NCI-H187 (cell line): ENCODE measurements at places on chromosomes 13 and 19.

DNA sequence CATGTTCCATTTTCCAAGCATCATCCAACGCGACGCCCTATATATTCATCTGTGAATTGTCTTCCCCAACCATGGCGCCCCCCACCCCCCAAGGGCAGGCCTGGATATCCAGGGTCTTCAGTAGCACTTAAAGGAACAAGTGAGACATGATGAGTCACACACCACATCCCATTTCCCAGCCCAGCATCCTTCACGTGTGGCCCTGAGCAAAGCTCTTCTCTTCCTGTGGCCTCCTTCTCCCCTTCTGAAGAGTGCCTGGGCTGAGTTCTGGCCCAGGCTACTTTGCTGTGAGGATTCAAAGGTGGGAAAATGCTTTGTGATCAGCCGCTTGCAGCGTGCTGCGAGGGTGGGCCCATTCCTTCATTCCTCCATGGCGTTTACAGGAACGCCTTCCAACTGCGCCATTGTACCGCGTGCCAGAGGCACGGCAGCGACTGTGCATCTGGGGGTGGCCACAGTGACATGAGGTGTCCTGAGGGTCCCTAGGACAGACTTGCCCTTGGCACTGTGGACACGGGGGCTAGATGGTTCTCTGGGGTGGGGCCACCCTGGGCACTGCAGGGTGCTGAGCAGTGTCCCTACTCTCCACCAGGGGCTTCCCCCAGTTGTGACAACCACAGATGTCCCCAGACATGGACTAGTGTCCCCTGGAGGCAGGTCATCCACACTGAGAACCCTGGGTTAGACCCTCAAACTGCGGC, 11.7 kb downstream of the PLIN4 start:
- no peak for DNase-seq

GRCh38 chr19:801030-801860, 4.0 kb downstream of the PTBP1 start:
- DNase-seq = no peak

DNA sequence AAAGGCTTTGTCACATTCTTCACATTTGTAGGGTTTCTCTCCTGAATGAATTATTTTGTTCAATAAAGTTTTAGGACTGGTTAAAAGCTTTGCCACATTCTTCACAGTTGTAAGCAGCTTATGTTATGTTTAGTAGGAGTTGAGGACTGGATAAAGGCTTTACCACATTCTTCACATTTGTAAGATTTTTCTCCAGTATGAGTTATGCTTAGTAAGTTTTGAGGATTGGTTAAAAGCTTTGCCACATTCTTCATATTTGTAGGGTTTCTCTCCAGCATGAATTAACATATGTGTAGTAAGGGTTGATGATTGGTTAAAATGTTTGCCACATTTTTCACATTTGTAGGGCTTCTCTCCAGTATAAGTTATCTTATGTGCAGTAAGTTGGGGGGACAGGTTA, 79.9 kb downstream of the ZNF431 start:
- no peak for DNase-seq

- no peak for DNase-seq
These were observed 31.4 kb downstream of the DNAJC3 start for GRCh38 chr13:95708391-95708774.

- no peak for DNase-seq
These were observed 152.1 kb downstream of the UQCRFS1 start for GRCh38 chr19:29060813-29061364.

- no peak for DNase-seq
These were observed 246.4 kb upstream of the ZNF507 start for GRCh38 chr19:32098968-32099367.

GRCh38 chr13:100039740-100040139, 49.2 kb upstream of the PCCA start:
- no peak for DNase-seq

- DNase-seq = no peak
These were observed 31.5 kb downstream of the COL4A2 start for GRCh38 chr13:110338441-110339101.

GRCh38 chr13:75425216-75426009, 56.6 kb downstream of the TBC1D4 start:
- no peak for DNase-seq

- no peak for DNase-seq
These were observed 258.4 kb downstream of the SPRY2 start for GRCh38 chr13:80082396-80083080.

GRCh38 chr19:42166316-42166715, 34.1 kb upstream of the POU2F2 start:
- no peak for DNase-seq

- DNase-seq = no peak
These were observed 2.7 kb downstream of the AMER2 start for GRCh38 chr13:25169356-25169755.

- no peak for DNase-seq
These were observed 275.4 kb downstream of the NALCN start for GRCh38 chr13:101140936-101141335.

DNA sequence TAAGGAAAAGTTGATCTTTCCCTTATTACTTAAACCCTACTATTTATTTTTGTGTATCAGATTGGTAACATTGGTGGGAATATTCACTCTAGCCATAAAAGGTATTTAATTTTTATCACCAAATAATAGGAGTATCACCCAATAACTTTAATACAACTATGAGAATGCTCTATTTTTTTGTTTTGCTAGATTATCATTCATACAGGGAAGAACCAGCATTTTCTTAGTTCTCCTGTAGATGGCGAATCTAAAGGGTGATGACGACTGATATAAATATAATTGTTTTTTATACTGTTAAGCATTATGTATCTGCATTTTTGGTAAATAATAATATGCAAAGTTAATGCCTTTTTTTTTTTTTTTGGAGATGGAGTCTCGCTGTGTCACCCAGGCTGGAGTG, 7.9 kb upstream of the FRY start:
- no peak for DNase-seq

- DNase-seq = no peak
These were observed 212.5 kb upstream of the IRS2 start for GRCh38 chr13:109998684-109999533.

DNA sequence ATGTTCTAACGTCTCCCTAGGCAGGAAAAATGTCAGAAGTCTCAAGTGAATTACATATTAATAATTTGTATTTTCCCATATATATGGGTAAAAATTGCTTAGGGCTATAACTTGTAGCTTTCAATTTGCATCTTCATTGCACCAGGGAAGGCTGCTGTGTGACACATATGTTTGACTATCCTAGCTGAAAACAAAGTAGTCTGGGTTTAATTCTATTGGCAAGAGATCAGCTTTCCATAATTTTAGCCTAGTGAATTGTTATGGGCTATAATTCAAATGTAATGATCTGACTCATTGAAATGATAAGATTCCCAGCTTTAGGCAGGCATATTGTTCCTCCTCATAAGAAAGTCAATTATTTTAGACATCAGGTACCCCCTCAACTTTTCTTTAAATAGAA, 553.1 kb downstream of the DCT start:
- DNase-seq = no peak

- peak; percentile 76 for DNase-seq
These were observed 11.2 kb upstream of the KLK4 start for GRCh38 chr19:50922317-50922853.

DNA sequence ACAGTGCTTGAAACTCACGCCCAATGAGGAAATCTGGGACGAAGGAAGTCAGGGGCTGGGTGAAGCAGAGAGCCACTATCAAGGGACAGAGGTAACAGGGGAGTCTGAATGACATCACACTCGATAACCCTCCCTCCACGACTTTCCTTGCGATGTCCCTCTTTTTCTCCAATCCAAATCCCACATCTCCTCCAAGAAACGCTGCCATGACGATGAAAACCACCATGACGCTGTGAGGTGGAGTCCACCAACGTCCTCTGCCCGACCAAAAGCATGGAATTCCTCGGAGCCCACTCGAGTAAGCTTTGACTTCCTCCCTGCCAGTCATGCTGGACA, 967 bp downstream of the REXO1 start:
- DNase-seq = no peak

GRCh38 chr13:73072239-73072900, 13.6 kb downstream of the KLF5 start:
- DNase-seq = no peak

- DNase-seq = no peak
These were observed 55.7 kb upstream of the PTPRS start for GRCh38 chr19:5396096-5396939.

GRCh38 chr19:40623403-40624251, 22.5 kb downstream of the LTBP4 start:
- DNase-seq = peak; percentile 94
